Dorsolateral prefrontal cortex (tissue), 122 donors: ENCODE measurements at places on chromosomes 3 and 15. TPM values are rescaled to one million over a fixed set of nuclear protein-coding genes. Genes with fewer than 3 reads are reported as not detected.
A peak's percentile ranks its signal among the peaks of the same experiment; 100 is the strongest.

Gene XIRP1
- 0.18 TPM for total RNA-seq

DNA sequence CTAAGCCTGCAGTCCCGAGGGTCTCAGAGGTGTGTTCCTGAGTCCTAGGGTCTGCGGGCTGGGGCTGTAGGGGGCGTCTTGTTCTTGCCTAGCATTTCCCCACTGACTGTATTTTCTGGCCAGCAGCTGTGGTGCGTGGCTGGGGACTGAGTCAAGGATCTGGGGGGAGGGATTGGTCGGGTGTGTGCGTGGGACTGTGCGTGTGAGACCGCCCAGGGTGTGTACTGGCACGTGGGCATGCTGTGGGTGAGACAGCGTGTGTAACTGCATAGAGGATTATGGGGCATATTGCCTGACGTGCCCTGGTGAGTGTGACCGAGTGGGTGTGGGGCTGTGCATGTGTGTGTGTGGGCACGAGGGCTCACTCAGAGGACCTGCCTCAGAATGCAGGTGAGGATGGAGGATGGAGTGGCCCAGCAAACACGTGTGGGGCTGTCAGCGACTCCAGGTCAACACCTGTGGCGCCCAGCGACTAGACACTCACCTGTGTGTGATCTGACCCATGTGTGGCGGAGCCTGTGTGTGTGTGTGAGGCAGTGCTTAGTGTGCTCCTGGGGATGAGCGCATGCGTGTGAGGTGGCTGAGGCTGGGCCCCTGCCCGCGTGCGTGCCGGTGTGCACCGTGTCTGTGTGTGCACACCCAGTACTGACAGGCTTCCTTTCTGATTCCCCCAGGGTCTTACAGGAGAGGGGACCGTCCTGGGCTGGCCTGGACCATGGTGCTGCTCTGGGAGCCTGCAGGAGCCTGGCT, 20.9 kb downstream of the FBLN2 start:
- DNase-seq, result no peak

Gene GPR87
- not detected for total RNA-seq

DNA sequence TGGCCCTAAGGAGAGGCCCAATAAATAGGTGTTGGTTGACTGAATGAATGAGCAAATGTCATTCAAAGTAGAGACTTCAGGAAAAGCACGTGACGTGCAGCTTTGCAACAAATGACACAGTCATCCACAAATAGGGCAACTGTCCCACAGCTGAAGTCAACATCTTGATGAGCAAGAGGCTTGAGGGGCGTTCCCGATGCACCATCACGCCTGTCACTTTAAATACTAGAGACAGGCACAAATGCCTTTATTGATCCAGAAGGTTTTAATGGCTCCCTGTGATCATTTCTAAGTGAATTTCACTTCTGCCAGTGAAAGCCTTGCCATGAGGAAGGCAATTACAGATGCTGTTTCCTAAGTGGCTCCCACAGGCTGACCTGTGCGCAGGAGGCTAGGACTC, 43.6 kb downstream of the ABTB1 start:
- no peak for DNase-seq

DNA sequence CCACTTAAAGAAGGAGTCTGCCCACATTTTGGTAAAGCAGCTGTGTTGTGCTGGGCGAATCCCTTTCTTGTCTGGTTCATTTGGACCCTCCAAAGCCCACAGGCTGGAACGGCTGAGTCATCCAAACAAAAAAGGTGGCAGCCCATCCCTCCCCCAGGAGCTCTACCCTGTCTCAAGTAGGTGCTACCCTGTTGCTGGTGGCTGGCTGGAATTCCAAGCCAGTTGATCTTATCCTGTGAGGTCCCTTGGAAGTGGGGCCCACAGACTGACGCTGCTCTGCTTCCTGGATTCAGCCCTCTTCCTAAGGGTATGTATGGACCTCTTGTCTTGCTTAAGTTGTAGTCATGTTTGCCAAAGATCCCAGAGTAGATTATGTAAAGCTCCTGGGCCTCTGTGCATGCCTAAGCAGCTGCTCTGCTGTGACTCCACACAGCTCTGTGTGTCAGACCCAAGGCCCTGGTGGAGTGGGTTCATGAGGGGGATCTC, 44.5 kb downstream of the CCR1 start:
- no peak for DNase-seq

GRCh38 chr15:30984542-30984941, 6.9 kb downstream of the MTMR10 start:
- peak; percentile 25 for DNase-seq

Gene B3GNT5
- 8.4 TPM for total RNA-seq

GRCh38 chr3:42884324-42884723, 8.6 kb upstream of the CYP8B1 start:
- no peak for DNase-seq

- DNase-seq, result no peak
Observed at GRCh38 chr3:128267541-128267940, 114.3 kb downstream of the EEFSEC start.

DNA sequence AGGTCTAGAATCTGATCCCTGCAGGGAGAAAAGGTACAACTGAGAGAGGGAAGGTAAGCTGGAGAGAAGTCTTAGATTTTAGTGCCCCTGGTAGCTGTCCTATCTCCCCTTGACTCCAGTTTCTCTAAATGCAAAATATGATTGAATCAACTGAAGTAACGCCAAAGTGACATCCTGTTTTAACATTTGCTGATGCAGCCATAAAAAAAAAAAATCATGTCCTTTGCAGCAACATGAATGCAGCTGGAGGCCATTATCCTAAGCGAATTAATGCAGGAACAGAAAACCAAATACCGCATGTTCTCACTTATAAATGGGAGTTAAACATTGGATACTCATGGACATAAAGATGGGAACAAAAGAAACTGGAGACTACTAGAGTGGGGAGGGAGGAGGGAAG, 42.4 kb upstream of the LCTL start:
- DNase-seq, result no peak

DNA sequence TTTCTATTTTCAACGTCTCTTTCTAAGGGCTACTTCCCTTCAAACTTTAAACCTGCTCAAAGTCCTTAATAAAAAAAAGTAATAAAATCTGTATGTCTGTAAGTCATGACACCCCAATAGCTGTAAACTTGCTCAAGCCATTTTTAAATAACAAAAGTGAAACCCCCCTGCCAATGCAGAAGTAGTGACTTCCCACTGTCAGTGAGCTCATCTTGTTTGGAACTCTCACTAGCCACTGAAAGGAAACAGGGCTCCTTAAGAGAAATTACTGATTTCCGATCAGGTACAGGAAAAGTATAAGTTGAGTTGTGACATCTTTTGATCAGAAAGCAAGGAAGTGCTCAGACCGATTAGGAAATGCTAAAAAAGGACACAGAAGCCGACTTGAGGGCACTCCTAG, 27.6 kb upstream of the GPR171 start:
- no peak for DNase-seq

DNA sequence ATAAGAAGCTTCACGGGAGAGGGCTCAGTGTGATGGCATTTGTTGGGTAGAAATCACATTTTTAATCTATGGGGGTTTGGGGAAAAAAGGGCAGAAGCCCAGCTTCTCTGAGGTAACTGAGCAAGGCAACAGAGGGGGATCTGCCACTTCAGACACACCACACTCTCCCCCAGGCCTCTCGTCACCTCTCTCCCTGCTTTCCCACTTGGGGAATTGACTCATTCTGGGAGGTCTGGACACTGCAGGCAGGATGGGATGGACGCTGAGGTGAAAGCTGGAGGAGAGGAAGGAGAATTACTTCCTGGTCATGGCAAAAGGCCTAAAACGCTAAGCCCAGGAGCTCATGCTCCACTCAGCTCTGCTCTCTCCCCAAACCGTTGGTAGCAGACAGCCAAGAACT, 33.2 kb downstream of the MYO5C start:
- DNase-seq, result no peak

Gene CCDC191
- 14.4 TPM for total RNA-seq

- DNase-seq, result no peak
Observed at GRCh38 chr3:17456046-17456445, 286.4 kb downstream of the TBC1D5 start.

- DNase-seq, result no peak
Observed at GRCh38 chr3:50194903-50195500, 3.6 kb downstream of the GNAT1 start.

DNA sequence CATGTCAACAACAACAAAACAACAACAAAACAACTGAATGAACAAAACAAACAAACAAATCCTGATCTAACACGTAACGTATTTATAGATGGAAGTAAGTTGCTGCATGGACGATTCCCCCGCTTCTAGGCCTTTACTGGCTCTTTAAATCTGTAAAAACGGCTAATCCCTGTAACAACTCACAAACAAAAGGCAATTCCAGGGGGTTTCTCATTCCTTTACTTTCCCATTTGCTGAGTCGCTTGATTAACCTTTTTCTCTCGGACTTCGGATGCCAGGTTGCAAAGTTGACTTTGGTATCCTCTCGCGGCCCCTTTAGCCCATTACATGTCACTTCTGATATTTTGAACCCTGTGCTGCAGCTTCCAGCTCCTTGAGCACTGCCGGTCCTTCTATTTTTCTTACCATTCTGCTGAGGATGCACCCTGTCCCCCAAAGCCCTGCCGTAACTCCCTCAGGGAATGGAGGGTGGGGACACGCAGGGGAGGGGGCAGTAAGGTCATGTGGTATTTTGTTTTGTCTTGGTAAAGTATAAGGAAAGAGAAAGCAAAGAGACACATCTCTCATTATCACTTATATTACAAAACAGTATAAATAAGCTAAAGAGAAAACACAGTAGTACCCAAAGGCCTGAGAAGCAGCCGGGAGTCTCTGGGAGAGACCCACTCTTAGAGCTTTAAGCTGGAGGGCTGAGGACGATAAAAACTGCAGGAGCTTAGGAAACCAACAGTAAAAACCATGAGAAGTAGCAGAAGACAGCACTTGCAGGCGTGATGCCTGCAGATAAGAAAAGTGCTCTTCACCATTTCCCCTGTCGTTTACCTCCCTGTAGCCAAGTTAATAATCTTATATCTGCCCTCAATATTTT, 457.8 kb upstream of the ZNF717 start:
- DNase-seq, result no peak

GRCh38 chr15:34609102-34610057, 25.9 kb upstream of the GOLGA8B start:
- DNase-seq, result no peak

Gene CAMK1
- total RNA-seq, result 48.4 TPM

DNA sequence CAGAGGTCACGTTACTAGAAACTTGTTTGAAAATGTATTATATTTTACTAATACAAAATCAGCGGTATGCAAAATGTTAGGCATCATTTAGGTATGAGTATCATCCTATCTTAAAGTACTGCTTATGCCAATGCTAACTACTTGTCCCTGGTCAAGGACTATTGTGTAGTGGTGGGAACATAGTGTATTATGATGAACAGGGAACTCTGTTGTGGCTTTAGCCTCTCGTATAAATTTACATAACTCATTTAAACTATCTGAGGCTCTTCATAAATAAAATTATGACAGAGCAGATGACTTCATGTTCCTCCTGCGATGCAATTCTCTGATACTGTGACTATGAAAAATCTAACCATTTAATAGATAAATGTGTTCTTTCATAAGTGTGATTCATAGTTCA, 451.9 kb downstream of the NLGN1 start:
- DNase-seq, result no peak

- DNase-seq, result no peak
Observed at GRCh38 chr3:45936261-45936660, 7.0 kb upstream of the CXCR6 start.

DNA sequence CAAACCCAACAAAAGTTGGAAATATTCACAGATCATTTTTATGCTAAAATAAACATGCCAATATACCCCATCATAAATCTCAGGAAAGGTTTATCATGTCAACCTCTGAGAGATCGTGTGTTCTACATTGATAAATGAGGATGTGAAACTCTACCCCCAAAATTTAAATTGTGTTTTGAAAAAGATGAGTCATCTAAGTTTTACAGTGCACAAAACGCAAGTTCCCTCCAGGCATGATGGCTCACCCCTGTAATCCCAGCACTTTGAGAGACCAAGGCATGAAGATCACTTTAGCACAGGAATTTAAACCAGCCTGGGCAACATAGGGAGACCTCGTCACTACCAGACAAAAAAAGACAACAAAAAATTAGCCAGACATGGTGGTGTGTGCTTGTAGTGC, 1487.0 kb upstream of the GBE1 start:
- no peak for DNase-seq

Gene KCNMB2
- 17.8 TPM for total RNA-seq

GRCh38 chr3:144221761-144222160, 250.1 kb downstream of the DIPK2A start:
- DNase-seq, result no peak

GRCh38 chr15:89486726-89487050, 9.7 kb downstream of the RHCG start:
- DNase-seq, result peak; percentile 60

- DNase-seq, result peak; percentile 61
Observed at GRCh38 chr3:19147905-19148767, at the start of gene KCNH8. Gene KCNH8 (plus strand): TSS chr3:19148510. CDS start chr3:19148720, 210 bp downstream.

DNA sequence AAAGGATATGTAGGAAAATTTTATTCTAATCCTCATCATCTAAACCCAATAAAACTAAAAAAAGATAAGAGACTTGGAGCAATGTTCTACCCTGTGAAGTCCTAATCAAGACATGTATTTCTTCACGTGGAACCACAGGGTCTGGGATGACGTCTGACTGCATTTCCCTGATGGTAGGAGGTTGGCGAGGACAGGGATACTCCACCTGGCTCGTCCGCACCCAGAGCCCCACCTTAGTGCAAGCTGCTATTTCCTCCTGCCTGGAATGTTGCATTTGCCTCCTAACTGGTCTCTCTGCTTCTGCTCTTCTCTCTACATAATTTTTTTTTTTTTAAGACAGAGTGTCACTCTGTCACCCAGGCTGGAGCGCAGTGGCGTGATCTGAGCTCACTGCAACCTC, 57.7 kb upstream of the RASGRP1 start:
- no peak for DNase-seq

- DNase-seq, result no peak
Observed at GRCh38 chr3:135803028-135803692, 162.4 kb upstream of the PPP2R3A start.

DNA sequence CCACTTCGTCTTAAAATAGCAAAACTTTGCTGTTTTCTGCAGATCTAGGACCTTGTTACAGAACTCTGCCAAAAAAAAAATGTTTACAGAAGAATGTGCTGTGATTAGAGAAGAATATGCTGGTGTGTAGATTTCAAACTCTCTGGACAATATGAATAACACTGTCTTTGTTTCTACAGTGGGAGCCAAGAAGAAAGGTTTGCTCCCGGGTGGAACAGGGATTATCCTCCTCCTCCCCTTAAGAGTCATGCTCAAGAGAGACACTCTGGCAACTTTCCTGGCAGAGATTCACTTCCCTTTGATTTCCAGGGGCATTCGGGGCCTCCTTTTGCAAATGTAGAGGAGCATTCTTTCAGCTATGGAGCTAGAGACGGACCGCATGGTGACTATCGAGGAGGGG, 27.3 kb downstream of the RBM6 start:
- DNase-seq, result no peak

Gene RMDN3
- total RNA-seq, result 59.1 TPM

Gene MAP6D1
- 55.1 TPM for total RNA-seq

Gene KBTBD13
- not detected for total RNA-seq

GRCh38 chr3:136957751-136958288, at the start of gene IL20RB:
Gene IL20RB (plus strand): TSS chr3:136957983. CDS start chr3:136958114, 131 bp downstream.
- no peak for DNase-seq
